Renal cortical epithelial cell (primary cell): ENCODE measurements at places on chromosomes 12 and 14. TPM values are rescaled to one million over a fixed set of nuclear protein-coding genes. Genes with fewer than 3 reads are reported as not detected.
A peak's percentile ranks its signal among the peaks of the same experiment; 100 is the strongest.

GRCh38 chr12:123465084-123465483, 7.1 kb downstream of the SNRNP35 start:
- no peak for DNase-seq

Gene ITPK1
- 24.7 and 52.5 TPM in 2 replicates for total RNA-seq

DNA sequence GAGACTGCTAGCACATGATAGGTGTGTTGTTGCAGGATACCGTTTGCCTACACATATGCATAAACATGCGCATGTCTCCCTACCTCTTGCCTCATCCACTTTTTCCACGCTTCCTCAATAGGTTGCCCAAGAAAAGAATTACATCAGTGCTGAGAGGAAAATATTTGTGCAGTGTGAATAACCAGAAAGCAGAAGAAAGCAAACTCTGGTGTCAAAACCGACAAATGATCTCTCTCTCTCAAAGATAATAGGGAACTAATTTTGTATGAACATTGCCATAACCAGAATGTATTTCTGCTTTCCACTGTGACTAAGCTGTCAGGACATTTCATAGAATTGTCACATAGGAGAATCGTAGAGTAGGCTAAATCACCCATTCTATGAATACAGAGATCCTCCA, 1.3 kb downstream of the CLEC7A start:
- DNase-seq: no peak

Gene IL26
- not detected in 2 replicates for total RNA-seq

Gene SDR9C7
- total RNA-seq: not detected in 2 replicates

Gene KLC1
- 137 and 244 TPM in 2 replicates for total RNA-seq

GRCh38 chr12:45305907-45306306, 90.0 kb downstream of the ANO6 start:
- no peak for DNase-seq

Gene KCNJ8
- total RNA-seq: 0.89 and 2.1 TPM in 2 replicates

DNA sequence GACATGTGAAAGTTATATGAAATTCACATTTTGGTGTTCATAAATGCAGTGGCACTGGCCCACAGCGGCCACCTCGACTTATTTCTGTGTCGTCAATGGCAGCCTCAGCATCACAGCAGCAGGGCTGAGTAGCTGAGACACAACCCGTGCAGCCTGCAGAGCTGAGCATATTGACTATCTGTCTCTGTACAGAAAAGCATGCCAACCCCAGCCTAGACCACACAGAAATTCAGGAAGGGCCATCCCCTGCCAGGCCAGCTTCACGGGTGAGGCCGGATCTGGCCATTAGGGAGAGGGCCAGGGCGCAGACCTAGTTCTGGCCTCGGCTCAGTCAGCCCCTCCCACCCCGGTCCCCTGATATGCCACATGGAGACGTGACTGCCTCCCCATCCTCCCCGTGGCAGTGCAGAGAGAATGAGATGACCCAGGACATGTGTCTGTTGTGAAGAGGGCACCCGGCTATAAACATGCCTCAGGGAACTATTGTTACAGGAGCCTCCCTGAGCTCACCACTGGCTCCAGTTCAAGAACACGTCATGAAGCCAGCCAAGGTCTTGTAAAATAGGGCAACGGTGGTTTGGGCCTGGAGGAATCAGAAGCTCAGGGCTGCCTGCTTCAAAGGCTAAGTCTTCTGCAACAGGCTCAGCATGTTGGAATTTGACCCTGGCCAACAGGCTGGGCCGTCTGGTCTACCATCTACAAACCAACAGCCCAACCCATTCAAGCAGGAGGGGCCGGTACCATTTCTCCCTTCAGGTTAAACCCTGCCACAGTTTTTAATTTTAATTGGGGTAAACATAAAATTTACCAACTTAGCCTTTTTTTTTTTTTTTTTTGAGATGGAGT, 25.5 kb downstream of the SCARB1 start:
- peak; percentile 98 for DNase-seq

Gene MANSC1
- 0.35 and 1.8 TPM in 2 replicates for total RNA-seq

- DNase-seq: no peak
Observed at GRCh38 chr14:93535537-93535936, 104.8 kb downstream of the UNC79 start.
